ENCODE measurements at places on chromosomes 1 and 21. TPM values are rescaled to one million over a fixed set of nuclear protein-coding genes. Genes with fewer than 3 reads are reported as not detected.
A peak's percentile ranks its signal among the peaks of the same experiment; 100 is the strongest.

The KLHL17 gene
- total RNA-seq: 24.5 TPM

The S100A1 gene
- 10.7 TPM for total RNA-seq

The ZNF683 gene
- not detected for total RNA-seq

The CELA2B gene
- 1.1 TPM for total RNA-seq

The RCOR3 gene
- 78.3 TPM for total RNA-seq

DNA sequence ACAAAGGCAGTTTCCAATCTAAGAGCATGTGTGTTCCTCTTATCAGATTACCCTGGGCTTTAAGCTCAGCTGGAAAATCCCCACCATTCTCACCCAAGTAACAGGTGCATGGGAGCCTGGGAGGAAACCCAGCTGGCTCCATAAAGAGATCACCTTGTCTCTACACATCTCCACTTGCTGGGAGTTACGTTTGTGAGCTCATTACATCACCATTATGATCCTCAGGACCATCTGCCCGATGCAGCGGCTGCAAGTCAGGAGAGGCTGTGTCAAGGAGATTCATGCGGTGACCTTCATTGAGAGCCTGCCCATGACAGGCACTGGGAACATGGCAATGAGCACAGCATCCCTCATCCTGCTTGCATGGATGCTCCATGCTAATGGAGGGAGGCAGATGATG, 618.0 kb downstream of the NPHP4 start:
- no peaks in the 10 kb centered on the region for H3K36me3 ChIP-seq
- H3K27ac ChIP-seq: no peak overlapping the region
- no peaks in the 10 kb centered on the region for H3K4me1 ChIP-seq

GRCh38 chr1:200873671-200874397, 1.1 kb downstream of the GPR25 start:
- DNase-seq: no peak
- H3K36me3 ChIP-seq: no peaks in the 10 kb centered on the region
- H3K4me3 ChIP-seq: peak overlapping the region; percentile 20
- peaks cover 5% of the 10 kb centered on the region for H3K4me1 ChIP-seq

DNA sequence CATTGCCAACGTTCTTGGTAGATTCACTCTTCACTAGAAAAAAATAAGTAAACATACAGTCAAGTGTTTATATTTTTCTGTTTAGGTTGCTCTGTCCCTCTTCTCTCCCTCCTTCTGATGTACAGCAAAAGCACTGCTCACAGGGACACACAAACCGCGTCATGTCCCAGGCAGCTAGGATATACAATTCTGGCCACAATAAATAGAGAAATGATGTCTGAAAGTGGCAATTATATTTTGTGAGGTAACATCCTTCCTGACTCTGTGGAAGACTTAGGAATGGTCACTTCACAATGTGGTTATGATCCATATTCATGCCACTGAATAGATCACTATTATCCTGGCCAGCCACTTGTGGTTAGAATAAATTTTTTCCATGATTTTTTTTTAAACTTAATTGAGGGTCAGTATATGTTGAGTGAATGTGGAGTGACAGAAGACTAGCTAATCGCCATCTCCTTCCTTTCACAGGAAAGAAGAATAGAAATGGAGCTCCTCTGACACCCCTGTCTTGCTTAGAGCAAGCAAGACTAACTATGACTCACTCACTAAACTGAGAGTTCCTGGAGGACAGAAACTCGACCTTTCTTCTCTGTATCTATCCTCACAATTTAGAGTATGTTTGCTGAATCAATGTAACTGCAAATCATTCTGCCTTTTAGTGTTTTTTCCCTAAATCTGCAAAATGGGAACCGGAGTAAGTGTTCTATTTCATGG, 54.0 kb downstream of the ZNHIT6 start:
- no peak overlapping the region for H3K27ac ChIP-seq
- no peaks in the 10 kb centered on the region for H3K36me3 ChIP-seq
- DNase-seq: no peak
- no peaks in the 10 kb centered on the region for H3K4me1 ChIP-seq
- no peak overlapping the region for H3K4me3 ChIP-seq

DNA sequence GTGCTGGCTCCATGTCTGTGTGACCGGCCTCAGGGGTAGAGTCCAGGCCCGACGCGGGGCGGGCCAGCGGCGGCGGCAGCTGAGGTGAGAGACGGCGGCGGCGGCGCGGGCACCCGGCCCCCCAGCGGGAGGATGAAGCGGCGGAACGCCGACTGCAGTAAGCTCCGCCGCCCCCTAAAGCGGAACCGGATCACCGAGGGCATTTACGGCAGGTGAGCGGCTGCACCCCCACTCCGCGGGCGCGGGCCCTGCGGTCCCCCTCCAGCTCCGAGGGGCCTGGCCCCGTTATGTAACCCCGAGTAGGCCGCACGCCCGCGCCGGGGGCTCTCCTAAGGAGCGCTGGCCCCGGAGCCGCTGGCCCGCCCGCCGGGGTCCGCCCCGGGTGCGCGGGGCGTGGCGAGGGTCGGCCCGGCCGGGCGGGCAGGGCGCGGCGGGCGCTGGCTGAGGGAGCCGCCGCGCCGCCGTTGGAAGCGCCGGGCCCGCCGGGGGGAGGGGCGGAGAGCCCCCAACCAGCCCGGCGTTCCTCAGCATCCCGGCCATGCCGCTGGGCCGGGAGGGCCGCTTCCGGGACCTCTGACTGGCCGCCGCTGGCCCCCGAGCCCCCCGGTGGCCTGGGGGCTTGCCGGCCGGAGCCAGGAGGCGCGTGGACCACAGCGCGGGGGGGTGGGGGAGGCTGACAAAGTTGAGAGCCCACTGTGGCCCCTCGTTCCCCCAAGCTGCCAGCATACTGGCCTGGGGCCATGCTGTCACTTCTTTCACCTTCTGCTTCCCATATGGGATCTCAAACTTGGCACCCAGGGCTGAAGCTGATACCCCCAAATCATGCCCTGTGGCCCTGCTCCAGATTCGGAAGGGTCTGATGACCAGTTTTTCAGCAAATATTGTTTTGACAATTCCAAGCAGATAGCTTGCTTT, 527 bp downstream of the MACO1 start:
- H3K36me3 ChIP-seq: no peaks in the 10 kb centered on the region
- peak overlapping the region; percentile 86 for H3K27ac ChIP-seq
- peaks cover 9% of the 10 kb centered on the region for H3K4me1 ChIP-seq
- peak overlapping the region; percentile 93 for H3K4me3 ChIP-seq
- DNase-seq: peak; percentile 10

GRCh38 chr1:108643492-108644335, 17.2 kb downstream of the HENMT1 start:
- peak; percentile 57 for DNase-seq
- no peak overlapping the region for H3K4me3 ChIP-seq
- no peak overlapping the region for H3K27ac ChIP-seq
- H3K4me1 ChIP-seq: no peaks in the 10 kb centered on the region
- H3K36me3 ChIP-seq: no peaks in the 10 kb centered on the region

GRCh38 chr1:42873670-42874069, 27.3 kb downstream of the ZNF691 start:
- no peak overlapping the region for H3K27ac ChIP-seq
- no peaks in the 10 kb centered on the region for H3K27me3 ChIP-seq
- no peak overlapping the region for H3K4me3 ChIP-seq
- H3K4me1 ChIP-seq: no peaks in the 10 kb centered on the region
- H3K36me3 ChIP-seq: no peaks in the 10 kb centered on the region

- peak overlapping the region; percentile 78 for H3K27ac ChIP-seq
- peaks cover 7% of the 10 kb centered on the region for H3K36me3 ChIP-seq
- no peaks in the 10 kb centered on the region for H3K27me3 ChIP-seq
- H3K4me3 ChIP-seq: peak overlapping the region; percentile 64
Observed at GRCh38 chr1:39575191-39576015, 1.2 kb downstream of the PABPC4 start.

DNA sequence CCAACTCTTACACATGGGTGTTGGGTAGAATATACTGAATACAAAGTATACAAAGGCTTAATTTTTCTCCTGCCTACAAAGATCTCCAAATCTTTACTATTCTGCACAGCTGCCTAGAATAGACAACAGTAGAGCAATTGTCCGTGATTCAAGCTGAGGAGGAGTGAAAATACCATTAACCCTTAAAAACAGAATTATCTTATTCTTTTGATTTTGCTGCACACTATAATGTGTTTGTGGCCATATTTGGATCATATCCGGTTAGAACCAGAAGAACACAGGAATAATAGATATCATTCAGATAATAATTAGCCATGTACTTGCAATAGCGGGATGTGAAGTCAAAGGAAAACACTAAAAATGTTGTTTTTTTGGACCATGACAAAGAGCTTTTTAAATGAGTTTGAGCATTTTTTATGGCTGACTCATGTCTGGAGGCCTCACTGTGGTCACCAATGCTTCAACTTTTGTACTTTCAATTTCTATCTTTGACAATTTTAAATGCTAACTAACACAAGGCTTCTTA, 197.6 kb upstream of the FOXD3 start:
- no peak for DNase-seq
- no peaks in the 10 kb centered on the region for H3K36me3 ChIP-seq
- no peak overlapping the region for H3K27ac ChIP-seq
- H3K4me3 ChIP-seq: no peak overlapping the region
- H3K27me3 ChIP-seq: no peaks in the 10 kb centered on the region

GRCh38 chr1:210250998-210251679, 18.5 kb downstream of the SERTAD4 start:
- DNase-seq: peak; percentile 62
- peak overlapping the region; percentile 44 for H3K4me3 ChIP-seq
- H3K27me3 ChIP-seq: no peaks in the 10 kb centered on the region
- peaks cover 3% of the 10 kb centered on the region for H3K4me1 ChIP-seq

GRCh38 chr1:116738673-116739370, 15.4 kb upstream of the CD2 start:
- no peaks in the 10 kb centered on the region for H3K27me3 ChIP-seq
- H3K4me3 ChIP-seq: no peak overlapping the region
- no peak for DNase-seq
- no peaks in the 10 kb centered on the region for H3K4me1 ChIP-seq

- H3K4me1 ChIP-seq: no peaks in the 10 kb centered on the region
- DNase-seq: no peak
- H3K36me3 ChIP-seq: no peaks in the 10 kb centered on the region
- H3K4me3 ChIP-seq: no peak overlapping the region
- H3K27me3 ChIP-seq: no peaks in the 10 kb centered on the region
Observed at GRCh38 chr1:77906019-77906545, 17.7 kb downstream of the NEXN start.

DNA sequence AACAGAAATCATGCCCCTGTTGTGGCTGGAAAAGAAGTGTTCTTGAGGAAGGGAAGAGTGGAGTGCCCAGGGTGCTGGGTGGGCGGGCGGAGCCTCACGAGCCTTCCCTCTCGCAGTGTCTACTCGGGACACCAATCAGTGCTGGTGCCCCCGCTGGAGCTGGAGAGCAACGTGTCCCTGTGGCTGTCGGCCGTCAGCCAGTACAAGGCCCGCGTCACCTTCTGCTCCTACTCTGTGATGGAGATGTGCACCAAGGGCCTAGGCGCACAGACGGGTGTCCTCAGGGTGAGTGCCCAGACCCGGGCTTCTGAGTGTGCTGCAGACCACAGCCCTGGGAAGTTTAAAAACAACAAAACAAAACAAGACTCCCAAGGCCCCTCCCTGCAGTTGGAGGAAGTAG, 47.4 kb downstream of the S100B start:
- no peaks in the 10 kb centered on the region for H3K4me1 ChIP-seq
- H3K27me3 ChIP-seq: no peaks in the 10 kb centered on the region
- peaks cover 4% of the 10 kb centered on the region for H3K36me3 ChIP-seq
- H3K4me3 ChIP-seq: no peak overlapping the region
- DNase-seq: no peak

DNA sequence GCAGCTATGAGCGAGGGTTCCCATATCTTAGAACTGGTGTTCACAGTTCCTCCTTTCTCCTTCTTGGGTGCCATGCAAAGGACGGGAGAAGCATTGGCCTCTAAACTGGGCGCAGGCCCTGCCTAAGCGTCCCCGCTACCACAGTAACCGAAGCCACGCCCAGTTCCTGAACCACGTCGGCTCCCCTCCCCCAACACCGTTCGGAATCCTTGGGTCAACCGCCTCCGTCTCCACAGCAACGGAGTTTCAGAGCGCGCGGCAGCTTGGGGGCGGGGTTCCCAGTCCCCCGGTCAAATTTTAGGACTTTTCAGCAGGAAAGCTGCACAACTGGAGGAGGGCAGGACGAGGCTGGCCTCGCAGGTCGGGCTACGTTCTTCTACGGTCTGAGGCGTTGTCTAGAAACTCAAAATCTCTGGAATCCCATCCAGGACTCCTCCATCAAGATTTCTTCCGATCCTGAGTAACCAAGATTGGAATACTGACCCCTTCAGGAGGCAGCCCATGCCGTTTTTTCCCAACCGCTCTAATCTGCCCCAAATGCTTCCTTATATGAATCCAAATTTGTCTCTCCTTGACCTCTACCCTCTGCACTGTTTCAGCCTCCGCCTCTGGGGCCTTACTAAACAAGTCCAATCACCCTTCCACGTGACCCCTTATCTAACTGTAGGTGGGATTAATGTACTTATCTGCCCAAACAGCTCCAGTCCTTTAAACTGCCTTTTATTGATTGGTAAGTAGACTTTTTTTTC, at the start of gene SPAG17:
Gene SPAG17 (minus strand): TSS at position 145 of the 749 bp plus-strand sequence. CDS start 71 bp downstream, at position 74.
- H3K36me3 ChIP-seq: no peaks in the 10 kb centered on the region
- H3K27ac ChIP-seq: no peak within 1 kb of the TSS
- no peak within 1 kb of the TSS for H3K4me3 ChIP-seq
- H3K27me3 ChIP-seq: no peaks in the 10 kb centered on the region
- DNase-seq: peak; percentile 14
- no peaks in the 10 kb centered on the region for H3K4me1 ChIP-seq

DNA sequence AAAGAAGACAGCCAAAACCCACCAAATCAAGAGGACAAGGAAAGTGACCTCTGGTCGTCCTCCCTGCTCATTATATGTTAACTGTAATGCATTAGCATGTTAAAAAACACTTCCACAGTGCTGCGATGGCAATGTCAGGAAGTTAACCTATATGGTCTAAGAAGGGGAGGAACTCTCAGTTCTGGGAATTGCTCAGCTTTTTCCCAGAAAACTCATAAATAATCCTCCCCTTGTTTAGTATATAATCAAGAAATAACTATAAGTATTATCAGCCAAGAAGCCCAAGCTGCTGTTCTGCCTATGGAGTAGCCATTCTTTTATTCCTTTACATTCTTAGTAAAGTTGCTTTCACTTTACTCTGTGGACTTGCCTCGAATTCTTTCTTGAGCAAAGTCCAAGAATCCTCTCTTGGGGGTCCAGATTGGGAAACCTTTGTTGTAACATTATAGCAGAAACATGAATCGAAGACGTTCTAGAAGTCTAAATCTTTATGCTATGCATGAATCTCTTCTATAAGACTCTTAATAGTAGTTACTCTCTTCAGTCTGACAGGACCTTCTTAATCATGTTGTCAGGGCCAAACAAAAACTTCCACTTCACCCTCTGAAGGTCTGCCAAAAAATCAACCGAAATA, 110.0 kb upstream of the VANGL1 start:
- no peak overlapping the region for H3K4me3 ChIP-seq
- H3K27ac ChIP-seq: no peak overlapping the region
- no peaks in the 10 kb centered on the region for H3K4me1 ChIP-seq
- H3K27me3 ChIP-seq: no peaks in the 10 kb centered on the region
